ENCODE measurements at places on chromosomes 12 and 14. TPM values are rescaled to one million over a fixed set of nuclear protein-coding genes. Genes with fewer than 3 reads are reported as not detected.

GPR162 gene
- polyA plus RNA-seq, result 0.60 TPM

PGF gene
- 2.6 TPM for polyA plus RNA-seq

- no peak for DNase-seq
Observed at GRCh38 chr12:51419425-51420193, 5.0 kb upstream of the SLC4A8 start.

DNA sequence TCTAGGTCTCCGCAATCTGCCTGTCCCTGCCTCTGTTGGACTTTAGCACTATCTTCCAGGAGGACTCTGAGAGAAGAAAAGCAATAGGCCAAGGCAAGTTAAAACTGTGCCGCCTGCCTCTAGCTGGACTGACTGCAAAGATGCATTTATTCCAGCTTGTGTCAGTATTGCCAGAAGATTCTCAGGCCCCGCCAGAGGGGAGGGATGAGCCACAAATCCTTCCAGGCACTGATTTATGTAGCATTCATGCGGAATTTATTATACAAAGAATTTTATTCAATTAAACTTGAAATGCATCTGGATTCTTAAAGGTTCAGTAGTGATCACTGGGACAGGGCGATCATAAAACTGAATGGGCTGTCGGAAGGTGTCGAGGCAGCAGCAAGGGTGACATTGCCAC lies 19.8 kb downstream of the MMAB start:
- no peak for DNase-seq

DNA sequence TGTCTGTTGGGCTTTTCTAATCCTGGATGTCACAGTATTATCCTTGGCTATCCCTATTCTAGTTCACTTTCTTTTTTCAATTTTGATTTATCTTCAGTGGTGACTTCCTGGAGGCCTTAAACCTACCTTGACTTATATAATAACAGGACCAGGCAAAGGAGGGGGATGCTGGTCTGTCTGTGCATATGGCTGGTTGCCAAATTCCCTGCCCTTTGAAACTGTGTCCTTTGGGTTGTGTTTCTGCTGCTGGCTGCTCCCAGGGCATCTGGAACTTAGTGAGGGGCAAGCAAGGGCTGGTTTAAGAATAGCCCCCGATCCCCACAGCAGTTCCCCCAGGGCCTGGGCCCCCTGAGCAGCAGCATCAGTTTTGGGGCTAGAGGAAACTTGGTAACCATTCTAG lies 96.0 kb upstream of the MAX start:
- DNase-seq, result no peak

RNASE11 gene
- not detected for polyA plus RNA-seq

GRCh38 chr12:49893753-49894750 lies 9.6 kb downstream of the FAIM2 start:
- no peak for DNase-seq

DNA sequence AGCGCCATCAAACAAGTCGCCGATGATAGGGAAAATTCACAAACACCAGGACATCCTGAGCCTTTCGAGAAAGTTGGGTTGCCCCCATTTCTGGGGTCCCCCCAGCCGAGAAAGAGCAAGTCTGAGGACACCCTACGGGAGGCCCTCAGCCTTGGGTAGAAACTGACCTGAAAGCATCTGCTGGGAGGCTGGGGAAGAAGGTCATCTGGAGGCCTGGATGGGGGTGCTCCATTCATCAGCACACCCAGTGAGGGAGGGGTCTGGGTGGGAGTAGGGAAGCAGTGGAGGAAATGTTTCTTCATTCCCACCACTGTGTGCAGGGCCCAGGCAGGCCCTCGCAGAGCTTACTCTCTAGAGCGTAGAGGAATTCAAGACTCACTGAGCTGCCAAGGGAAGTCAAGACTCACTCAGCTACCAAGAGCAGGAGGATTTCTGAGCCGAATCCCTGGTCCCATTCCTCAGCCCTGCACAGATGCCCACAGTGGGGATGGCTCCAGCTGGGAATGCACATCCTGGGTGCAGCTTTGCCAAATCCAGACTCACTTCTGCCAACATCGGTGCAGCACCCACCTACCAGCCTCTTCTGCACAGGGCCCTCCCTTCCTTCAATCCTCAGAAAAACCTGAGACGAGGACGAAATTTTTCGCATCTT lies 38.1 kb downstream of the DIO3 start:
- DNase-seq, result peak; percentile 14

DNA sequence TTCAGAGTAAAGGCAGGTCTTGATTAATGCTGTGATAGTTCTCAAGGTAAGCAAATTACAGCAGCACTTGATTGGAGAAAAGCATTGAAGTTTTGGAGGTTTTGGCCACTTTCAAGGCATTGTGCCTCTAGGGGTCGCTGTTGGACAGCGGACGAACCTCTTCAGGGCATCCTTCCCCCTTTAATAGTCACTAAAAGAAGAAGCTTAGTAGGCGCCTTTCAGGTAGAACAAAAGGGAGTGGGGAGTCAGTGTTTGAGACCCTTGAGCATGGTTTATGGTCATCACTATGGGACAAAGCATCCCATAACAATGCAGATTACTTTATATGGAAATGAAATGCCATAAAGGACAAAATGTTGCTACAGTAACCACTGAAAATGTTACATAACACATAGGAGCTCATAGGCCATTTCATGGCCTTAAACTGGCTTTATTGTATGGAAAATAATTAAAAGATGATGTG lies 199.5 kb upstream of the DCN start:
- DNase-seq, result peak; percentile 77

DNA sequence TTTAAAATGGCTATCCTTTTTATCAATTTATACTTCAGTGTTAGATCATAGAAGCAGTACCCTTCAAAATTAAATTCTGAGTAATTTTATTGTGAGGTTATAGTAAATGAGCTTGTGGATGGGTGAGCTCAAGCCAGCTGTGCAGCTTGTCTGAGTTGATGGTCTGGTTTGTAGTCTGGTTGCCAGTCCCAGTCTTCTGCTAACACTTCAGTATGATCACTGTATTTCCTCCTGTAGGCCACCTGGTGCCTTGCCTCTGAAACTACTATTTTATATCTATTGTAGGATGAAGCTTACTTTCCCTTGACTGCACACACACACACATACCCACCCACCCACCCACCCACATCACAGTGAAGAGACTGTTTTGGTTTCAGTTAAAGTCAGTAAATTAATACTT lies 496.4 kb downstream of the PCNX1 start:
- no peak for DNase-seq

GLI1 gene
- polyA plus RNA-seq, result 0.23 TPM

GRCh38 chr14:72615451-72616121 lies 278.3 kb downstream of the DPF3 start:
- peak; percentile 44 for DNase-seq

GRCh38 chr12:129337413-129337812 lies 484.1 kb downstream of the GLT1D1 start:
- DNase-seq, result no peak

CLEC7A gene
- polyA plus RNA-seq, result 0.27 TPM

DNA sequence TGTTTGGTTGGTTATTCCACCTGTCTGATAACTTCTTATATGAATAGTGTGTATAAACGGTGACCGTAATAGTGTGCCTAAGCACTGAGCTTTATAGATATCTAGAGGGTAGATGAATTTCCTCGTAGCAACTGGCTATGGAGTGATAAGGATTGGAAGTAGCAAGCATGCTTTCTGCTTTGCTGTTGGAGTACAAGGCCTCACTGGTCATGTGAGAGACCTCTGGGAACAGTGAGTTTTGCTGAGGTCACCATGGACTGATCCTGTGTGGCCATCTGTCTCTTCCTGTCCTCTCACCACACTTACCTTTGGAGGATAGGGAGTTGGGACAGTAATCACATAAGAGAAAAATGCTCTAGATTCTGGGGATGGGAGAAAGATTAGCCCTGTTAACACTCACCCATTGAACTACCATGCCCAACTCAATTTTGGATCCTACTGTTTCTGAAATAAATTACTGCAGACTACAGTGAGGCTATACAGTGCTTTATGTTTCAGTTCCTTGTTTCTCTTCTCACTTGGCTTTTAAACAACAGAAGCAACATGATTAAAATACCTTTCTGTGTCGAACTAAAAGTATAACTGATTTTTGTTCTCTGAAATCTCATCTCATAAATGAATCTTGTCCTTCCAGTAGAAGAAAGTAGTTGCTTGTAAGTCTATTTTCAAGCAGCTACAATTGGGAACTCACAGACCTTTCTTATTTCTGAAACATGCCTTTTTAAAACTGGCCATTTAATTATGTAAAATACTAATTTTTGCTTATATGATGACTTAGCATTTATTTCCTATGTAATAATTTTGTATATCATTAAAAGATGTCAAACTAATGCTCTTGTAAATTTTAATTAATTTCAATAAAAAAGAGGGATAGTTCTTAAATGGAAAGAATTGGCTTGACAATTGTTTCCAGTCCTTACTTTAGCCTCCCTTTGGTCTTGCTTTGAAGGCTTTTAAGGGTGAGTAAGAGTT lies 8.3 kb downstream of the TMX1 start:
- no peak for DNase-seq

DNA sequence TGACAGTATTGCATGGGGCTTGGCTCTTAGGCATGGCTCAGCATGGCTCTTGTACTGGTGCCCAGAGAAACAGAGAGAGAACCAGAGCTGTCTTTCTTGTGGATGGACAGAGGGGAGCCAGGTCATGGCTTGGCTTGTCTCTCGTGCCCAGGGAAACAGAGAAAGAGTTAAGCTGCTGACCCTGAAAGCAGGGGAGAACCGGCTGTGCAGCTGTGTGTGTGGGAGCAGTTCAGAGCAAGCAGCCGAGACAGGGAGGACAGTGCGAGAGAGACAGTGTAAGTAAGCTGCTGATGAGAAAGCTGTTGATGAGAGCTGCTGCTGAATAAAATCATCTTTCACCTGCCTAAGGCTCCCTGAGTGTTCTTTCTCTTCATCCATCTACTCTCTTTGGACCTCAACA lies 61.3 kb upstream of the DDHD1 start:
- no peak for DNase-seq

DNA sequence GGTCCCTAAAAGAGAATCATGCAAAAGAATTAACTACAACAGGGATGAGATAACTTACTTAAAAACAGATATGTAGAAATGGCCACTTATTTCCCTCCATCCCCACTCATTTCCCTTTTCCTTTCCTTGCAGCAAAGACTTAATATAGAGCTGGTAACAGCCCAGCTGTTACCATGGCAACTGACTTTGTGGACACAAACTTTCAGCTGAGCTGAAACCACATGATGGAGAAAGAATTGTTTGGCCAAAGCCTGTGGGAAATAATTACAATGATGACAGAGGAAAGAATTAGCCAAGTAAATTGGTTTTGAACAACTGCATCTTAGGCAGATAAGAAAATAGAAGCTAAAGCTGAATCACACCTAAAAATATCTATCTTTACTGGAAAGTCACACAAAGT lies 364.9 kb downstream of the GALC start:
- no peak for DNase-seq

- DNase-seq, result no peak
Observed at GRCh38 chr14:35556548-35556947, 22.6 kb downstream of the INSM2 start.

DNA sequence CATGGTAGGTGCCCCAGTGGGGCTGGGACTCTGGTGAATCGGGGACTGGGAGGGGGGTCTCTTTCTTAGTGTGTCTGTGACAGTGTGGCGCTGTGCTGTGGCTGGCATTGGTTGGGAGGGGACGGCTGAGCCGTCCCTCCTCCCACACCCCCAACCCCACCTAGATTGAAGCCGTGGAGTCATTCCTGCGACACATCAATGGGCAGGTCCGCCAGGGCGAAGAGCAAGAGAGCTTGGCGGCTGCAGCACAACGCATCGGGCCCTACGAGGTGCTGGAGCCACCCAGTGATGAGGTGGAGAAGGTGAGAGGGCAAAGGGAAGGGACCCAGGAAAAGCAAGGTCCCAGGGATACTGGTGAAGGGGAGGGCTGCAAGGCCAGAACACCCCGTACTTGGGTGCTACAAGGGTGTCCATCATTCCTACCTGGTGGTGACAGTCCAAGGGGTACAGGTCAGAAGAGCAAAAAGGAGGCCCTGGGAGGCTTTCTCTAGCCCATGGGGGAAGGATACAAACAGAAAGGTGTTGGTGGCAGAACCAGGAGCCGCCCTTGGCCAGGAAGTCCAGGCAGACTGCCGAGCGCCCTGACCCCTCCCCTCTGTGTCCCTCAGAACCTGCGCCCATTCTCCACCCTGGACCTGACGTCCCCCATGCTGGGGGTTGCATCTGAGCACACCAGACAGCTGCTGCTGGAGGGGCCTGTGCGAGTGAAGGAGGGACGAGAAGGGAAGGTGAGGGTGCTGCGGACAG lies 7.4 kb downstream of the PLEKHG6 start:
- DNase-seq, result peak; percentile 41

DNA sequence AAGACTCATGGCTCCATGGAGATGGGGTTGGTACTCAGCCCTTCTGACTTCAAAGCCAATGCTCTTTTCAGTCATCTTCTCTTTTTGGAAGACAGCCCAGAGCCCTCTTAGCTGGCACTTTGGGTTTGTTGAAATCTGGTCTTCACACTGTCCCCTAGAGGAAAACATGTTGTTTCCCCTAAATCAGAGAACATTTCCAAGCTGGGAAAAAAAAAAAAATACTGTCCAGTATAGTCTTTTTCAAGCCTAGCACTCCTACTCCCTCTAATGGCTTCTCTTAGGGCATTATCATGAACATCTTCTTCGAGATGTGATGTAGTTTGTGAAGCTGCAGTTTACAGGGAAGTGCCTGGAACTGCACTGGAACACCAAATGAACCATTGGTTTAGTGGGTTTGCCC lies 3.0 kb upstream of the ZC3H14 start:
- no peak for DNase-seq

DNA sequence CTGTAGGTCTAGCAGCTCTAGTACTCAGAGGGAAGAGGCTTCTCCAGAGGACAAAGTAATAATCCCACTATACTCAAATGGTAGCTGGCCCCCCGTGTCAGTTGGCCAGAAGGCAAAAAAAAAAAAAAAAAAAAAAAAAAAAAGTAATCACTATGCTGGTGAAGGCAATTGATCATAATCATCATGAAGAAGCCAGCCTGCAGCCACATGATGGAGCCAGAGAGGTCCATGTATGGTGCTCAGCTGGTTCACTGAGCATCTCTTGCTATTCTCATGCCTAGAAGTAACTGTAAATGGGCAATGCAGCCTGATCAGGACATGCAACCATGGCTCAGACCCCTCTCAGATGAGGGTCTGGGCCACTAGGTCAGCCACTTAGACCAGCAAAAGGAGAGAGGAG lies 378.8 kb downstream of the MED13L start:
- DNase-seq, result no peak

GRCh38 chr12:59665701-59666100 lies 69.9 kb downstream of the SLC16A7 start:
- DNase-seq, result no peak

DNA sequence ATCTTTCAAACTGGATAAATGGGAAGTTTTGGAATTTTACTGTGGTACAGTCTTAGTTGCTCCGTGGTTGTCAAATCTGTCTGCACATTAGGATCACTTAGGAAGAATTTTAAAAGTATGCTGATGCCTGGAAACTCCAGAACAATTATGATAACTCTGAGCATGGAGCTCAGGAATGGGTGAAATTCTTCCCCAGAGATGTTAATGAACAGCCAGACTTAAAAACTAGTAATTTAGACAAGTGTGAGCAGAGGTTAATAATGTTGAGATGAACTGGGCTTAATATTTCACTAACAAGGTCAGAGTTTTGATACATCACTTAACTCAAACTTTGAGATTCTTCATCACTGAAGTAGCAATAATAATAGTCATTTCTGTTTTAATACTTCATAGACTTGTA lies 94.5 kb downstream of the NTS start:
- no peak for DNase-seq

All from psoas muscle (tissue), 8 donors.